NCI-H524 treated with DMSO at 0.1 percent for 48 hours (cell line): ENCODE measurements at places on chromosomes 12 and 14.

DNA sequence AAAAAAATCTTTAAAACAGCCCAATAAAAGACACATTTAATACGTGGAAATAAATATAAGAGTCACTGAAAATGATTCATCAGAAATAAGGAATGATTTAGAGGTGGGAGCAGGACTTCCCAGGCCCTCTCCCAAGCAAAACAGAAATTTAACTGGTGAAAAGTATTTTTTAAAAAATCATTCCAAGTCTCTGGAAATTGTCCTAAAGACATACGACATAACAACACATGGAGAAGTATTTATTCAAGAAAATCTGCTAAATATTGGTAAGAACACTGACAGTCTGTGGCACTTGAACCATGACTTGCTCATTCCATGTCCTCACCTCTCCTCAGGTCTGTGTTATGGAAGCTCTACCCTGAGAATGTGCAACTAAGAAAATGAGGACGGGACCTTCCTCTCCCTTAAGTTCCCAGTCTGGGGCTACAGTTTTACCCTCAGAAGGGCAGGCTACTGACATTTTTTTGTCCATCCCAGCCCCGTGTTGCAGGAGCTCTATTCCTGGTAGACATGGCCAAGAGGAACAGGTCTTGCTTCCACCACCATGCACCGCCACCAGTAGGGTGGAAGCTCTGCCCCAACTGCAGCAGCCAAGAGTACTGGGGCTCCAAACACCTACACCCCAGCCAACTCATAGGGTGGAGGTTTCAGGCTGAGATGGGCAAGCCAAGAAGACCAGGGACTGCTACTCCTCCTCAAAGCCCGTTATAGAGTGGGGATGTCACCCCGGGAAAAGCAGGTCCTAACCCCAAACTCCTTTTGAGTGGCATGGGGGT is 193.0 kb downstream of the CRADD start:
- no peak for DNase-seq

- DNase-seq: no peak
These were observed 22.8 kb upstream of the PYGL start for GRCh38 chr14:50967103-50967502.

- no peak for DNase-seq
These were observed 30.6 kb upstream of the TRHDE start for GRCh38 chr12:72241552-72241951.

- DNase-seq: no peak
These were observed 226.9 kb downstream of the EPS8 start for GRCh38 chr12:15562263-15562662.

- no peak for DNase-seq
These were observed 26.8 kb upstream of the IL22 start for GRCh38 chr12:68280240-68280639.

- DNase-seq: no peak
These were observed 126.8 kb upstream of the MAP1LC3B2 start for GRCh38 chr12:116432314-116432750.

DNA sequence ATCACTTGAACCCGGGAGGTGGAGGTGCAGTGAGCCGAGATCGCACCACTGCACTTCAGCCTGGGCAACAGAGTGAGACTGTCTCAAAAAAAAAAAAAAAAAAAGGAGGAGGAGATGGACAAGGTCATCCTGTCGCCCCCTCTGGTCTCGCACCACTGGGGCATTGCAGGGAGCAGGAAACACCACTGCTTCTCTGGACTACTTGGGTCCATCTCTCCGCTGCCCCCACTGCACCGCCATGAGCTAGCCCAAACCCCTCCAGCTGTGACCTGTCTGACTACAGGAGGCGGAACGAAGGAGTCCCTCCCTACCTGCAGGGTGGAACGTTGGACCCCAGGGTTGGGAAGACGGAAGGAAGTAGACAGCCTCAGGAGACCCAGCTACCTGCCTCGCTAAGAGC is 18.2 kb upstream of the FAM222A start:
- no peak for DNase-seq

DNA sequence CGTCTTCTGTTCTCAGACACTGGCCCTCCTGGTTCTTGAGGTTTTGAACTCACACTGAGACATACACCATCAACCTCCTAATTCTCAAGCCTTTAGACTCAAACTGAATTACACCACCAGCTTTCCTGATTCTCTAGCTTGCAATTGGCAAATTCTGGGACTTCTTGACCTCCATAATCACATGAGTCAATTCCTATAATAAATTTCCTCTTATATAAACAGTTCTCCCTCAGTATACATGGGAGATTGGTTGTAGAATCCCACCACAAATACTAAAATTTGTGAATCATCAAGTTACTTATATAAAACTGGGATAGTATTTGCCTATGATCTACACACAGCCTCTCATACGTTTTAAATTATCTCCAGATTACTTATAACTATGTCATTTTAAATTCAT is 162.2 kb downstream of the DIO2 start:
- DNase-seq: no peak

GRCh38 chr14:91119556-91120311 is 5.9 kb downstream of the DGLUCY start:
- DNase-seq: no peak

- no peak for DNase-seq
These were observed 194.2 kb downstream of the BCL11B start for GRCh38 chr14:99077844-99078236.

DNA sequence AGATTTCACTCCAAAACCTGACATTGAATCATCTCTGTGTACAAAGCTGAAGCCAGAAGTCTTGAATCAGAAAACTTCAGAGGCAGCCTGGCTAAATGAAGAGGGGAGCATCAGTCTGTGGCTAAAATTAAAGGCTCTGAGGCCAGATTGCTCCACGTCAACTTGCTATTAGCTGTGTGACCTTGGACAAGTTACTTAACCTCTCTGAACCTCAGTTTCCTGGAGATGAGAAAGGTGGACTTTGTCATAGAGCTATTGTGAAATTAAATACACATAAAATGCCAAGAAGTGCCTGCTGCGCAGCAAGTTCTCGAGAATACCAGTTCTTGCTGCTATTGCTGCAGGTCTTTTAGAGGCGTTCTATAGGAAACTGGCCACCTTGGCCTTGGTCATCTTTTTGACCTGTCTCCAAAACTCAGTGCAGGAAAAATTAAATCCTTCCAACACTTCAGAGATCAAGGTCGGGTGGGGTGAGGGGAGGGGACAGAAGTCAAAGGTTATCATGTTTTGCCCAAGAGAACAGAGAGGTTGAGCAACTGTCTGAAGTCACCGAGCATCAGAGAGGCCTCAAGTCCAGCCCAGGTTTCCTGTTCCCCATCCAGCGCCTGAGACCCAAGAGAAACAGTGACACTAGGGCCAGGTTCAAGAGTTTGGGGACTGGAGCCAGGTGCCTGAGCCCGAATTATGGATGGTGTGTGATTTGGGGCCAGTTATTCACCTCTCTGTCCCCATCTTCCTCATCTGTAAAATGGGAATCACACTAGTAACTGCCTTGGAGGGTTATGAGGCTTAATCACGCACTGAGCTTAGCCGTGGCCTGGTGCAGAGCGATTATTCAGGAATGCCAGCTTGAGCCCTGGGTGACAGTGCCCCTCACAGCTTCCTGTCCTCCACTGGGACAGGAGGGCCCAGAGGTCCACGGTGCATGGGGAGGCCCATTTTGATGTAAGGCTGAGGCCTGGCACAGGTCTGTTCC is 1.1 kb downstream of the SERPINA1 start:
- DNase-seq: no peak

GRCh38 chr14:105641075-105641937 is 114.9 kb downstream of the TMEM121 start:
- no peak for DNase-seq

- DNase-seq: no peak
These were observed 5.1 kb downstream of the PLEKHG7 start for GRCh38 chr12:92707926-92708325.

- DNase-seq: no peak
These were observed 57.0 kb downstream of the PHLDA1 start for GRCh38 chr12:75974323-75975187.

GRCh38 chr12:42019746-42020145 is 124.9 kb downstream of the GXYLT1 start:
- DNase-seq: no peak

DNA sequence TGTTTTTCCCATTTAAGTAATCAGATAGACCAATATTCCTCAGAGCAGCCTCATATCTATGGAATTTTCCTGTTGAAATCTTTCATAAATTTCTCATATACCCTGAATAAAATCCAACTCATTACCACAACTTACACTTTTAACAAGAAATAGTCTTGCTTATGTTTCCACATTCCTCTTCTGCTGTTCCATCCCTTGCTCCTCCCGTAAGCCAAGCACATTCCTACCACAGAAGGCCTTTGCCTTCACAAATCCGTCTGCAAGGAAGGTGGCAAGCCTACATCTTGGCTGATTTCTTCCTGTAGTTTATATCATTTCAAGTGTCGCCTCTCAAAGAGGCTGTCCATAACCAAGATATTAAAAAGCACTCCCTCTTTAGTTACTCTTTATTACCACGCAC is 127.7 kb downstream of the C12orf50 start:
- no peak for DNase-seq

- DNase-seq: no peak
These were observed 13.9 kb upstream of the LGR5 start for GRCh38 chr12:71425568-71426299.

GRCh38 chr12:111636209-111636945 is 37.3 kb upstream of the ATXN2 start:
- DNase-seq: no peak

DNA sequence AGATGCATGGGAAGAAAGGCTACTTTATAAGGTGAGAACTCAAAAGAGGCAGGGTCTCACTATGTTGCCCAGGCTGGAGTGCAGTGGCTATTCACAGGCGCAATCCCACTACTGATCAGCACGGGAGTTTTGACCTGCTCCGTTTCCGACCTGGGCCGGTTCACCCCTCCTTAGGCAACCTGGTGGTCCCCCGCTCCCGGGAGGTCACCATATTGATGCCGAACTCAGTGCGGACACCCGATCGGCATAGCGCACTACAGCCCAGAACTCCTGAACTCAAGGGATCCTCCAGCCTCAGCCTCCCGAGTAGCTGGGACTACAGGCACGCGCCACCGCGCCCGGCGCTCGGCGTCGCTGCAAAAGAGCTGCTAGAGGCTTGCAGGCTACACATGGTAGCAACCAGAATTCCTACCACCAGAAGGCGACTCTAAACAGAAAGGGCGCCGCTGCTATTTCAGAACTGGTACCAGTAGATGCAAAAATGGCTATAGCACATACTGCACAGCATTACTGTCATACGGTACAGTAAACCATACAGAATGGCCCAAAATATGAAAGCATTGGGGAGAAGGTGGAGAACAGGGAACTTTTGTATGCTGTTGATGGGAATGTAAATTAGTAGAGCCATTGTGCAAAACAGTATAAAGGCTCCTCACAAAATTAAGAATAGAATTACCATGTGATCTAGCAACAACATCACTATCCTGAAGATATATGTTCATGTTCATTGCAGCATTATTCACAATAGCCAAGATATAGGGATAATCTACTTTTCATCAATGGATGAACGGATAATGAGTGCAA is 1.2 kb upstream of the NEMF start:
- DNase-seq: peak; percentile 81

DNA sequence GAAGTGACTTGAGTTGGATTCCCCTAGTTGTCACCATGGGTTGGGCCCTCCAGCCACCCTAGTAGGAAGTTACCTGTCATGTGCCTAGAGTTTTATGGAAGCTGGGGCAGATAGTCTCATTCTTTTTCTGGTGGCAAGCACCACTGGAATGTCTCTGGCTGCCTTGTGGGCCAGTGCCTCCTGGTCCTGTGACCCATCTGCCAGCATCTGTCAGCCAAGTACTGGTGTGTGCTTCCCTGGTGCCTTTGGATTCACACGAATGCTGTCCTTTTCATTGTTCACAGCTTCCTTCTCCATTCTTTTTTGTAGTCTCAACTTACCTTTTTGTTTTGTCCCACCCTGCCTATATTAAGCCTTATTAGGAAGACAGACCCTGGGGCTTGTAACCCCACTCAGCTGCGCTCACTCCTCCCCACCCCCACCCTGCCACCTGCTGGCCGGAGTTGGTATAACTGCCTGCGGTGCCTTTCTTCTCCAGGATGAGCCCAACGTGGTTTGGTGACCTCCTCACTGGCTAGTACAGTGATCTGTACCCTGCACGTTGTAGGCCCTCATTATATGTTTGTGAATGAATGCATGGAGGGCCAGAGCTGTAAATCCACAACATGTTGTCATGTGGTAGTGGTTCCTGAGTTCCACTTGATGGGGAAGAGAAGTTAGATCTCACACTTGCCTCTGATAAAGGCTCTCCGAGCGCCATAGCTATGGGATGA is 125.7 kb downstream of the TSPAN9 start:
- DNase-seq: no peak

- DNase-seq: no peak
These were observed 30.2 kb downstream of the MSRB3 start for GRCh38 chr12:65308601-65309071.

DNA sequence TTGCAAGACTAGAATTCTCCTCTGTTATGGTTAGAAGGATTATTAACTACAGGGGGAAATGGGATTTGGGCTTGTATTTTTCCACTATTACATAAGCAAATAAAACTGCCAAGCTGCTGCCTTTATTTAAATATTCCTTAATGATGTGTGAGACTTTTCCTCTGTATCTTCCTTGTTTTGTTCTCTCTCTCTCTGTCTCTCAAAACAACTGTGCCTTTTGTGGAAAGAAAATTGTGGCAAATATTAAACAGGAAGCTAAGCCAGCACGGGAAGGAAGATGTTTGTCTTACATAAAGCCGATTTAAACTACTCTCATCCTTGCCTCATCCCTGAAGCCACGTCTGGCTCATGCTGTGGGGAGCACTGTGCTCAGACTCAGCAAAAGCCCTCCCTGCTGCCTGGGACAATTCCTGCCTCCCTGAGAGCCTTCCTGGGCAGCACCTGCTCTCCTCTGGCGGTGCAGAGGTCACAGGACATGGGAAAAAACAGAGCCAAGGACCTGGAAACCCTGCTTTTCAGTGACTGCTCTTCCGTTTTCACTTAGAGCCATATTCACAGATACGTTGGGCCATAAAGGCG is 237.2 kb downstream of the SLC15A4 start:
- DNase-seq: no peak

GRCh38 chr14:76181546-76181945 is 29.8 kb downstream of the GPATCH2L start:
- DNase-seq: no peak

DNA sequence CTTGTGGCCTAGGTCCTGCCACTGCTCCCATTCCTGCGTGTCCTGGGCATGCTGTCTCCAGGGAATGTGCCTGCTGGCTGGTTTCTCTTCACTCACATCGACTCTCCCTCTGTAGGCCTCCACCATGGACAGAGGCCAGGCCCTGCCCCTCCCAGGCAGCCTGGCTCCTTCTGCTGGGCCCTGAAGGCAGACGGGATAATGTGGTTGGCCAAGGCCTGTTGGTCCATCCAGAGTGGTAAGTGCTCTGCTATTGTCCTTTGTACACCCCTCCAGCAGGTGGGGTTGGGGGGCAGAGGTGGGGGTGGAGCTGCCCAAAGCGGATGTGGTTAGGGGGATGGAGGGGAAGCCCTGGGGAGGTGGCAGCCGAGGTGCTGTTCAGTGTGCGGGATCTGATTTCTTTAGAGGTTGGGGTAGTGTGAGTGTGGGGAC is 9.5 kb upstream of the NR4A1 start:
- DNase-seq: no peak
